ENCODE measurements at places on chromosomes 12 and 14.

- no peak overlapping the region for H3K27ac ChIP-seq
- DNase-seq, result no peak
- no peak overlapping the region for H3K4me3 ChIP-seq
- no peaks in the 10 kb centered on the region for H3K36me3 ChIP-seq
- H3K27me3 ChIP-seq, result no peaks in the 10 kb centered on the region
- H3K4me1 ChIP-seq, result no peaks in the 10 kb centered on the region
These were observed 69.6 kb downstream of the OTOGL start for GRCh38 chr12:80168936-80169335.

- no peak overlapping the region for H3K4me3 ChIP-seq
- DNase-seq, result no peak
- H3K27me3 ChIP-seq, result no peaks in the 10 kb centered on the region
- no peaks in the 10 kb centered on the region for H3K36me3 ChIP-seq
These were observed 42.6 kb downstream of the FRS2 start for GRCh38 chr12:69512820-69513219.

- no peak overlapping the region for H3K27ac ChIP-seq
- H3K27me3 ChIP-seq, result no peaks in the 10 kb centered on the region
- H3K4me3 ChIP-seq, result no peak overlapping the region
- H3K36me3 ChIP-seq, result peaks cover 4% of the 10 kb centered on the region
- H3K4me1 ChIP-seq, result no peaks in the 10 kb centered on the region
- no peak for DNase-seq
These were observed 7.5 kb downstream of the NEDD8 start for GRCh38 chr14:24224618-24225071.

DNA sequence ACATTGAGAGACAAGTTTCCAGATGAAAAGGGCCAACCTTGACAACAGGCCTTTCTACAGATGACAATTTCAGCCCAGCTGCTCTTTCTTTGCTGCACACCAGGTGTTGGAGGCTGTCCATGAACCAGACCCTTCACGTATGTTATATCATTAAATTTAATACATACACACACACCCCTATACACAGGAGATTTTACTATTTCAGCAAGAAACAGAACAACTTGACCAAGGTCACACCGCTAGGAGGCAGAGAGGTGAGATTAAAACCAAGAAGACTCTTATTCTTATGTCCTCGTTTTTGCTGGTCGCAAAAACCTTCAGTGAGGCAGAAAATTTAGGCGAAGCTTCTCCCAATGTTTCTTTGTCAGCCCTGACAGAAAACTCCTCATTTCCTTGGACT is 1585.9 kb downstream of the AACS start:
- H3K27ac ChIP-seq, result no peak overlapping the region
- no peak overlapping the region for H3K4me3 ChIP-seq
- DNase-seq, result no peak

DNA sequence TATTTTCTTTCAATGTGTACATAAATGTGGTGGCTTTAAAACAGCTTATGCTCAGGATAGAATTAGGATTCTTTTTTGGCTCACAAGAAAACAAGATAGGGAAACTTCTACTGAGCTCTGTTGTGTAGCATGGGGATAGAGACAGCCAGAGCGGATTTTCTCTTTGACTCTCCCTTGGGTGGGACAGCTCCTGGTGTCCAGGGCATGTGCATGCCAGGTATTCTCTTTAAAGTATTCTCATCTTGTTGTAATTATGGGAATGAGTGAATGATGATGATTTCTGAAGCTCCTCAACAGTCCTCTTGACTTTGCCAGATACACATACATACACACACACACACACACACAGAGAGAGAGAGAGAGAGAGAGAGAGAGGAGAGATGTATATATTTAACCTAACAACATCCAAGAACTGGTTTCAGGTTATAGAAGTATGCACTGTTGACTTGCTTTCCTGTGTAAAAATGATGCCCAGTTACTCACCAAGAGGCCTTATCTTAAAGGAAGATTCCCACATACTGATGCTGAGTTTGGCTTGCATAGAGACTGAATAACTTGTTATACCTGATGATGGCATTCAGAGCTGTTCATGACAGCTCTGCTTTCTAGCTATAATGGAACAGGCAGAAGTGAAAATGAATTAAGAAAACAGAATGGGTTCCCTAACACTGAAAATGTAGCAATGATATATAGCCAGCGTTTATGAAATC is 387.5 kb downstream of the EGLN3 start:
- H3K4me3 ChIP-seq, result no peak overlapping the region
- DNase-seq, result no peak
- no peak overlapping the region for H3K27ac ChIP-seq
- no peaks in the 10 kb centered on the region for H3K27me3 ChIP-seq
- H3K4me1 ChIP-seq, result no peaks in the 10 kb centered on the region

DNA sequence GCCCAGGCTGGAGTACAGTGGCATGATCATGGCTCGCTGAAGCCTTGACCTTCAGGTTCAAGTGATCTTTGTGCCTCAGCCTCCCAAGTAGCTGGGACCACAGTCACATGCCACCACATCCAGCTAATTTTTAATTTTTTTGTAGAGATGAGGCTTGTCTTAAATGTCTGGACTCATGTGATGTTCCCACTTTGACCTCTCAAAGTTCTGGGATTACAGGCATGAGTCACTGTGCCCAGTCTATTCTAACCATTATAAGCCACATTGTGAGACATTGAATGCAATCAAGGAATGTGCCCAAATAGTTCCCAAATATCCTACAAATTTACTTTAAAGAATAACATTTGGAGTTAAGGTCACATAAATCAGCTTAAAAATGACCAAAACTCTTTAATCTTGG is 130.7 kb upstream of the ARID2 start:
- no peaks in the 10 kb centered on the region for H3K36me3 ChIP-seq
- no peak for DNase-seq
- H3K27ac ChIP-seq, result no peak overlapping the region
- no peaks in the 10 kb centered on the region for H3K4me1 ChIP-seq
- no peaks in the 10 kb centered on the region for H3K27me3 ChIP-seq

DNA sequence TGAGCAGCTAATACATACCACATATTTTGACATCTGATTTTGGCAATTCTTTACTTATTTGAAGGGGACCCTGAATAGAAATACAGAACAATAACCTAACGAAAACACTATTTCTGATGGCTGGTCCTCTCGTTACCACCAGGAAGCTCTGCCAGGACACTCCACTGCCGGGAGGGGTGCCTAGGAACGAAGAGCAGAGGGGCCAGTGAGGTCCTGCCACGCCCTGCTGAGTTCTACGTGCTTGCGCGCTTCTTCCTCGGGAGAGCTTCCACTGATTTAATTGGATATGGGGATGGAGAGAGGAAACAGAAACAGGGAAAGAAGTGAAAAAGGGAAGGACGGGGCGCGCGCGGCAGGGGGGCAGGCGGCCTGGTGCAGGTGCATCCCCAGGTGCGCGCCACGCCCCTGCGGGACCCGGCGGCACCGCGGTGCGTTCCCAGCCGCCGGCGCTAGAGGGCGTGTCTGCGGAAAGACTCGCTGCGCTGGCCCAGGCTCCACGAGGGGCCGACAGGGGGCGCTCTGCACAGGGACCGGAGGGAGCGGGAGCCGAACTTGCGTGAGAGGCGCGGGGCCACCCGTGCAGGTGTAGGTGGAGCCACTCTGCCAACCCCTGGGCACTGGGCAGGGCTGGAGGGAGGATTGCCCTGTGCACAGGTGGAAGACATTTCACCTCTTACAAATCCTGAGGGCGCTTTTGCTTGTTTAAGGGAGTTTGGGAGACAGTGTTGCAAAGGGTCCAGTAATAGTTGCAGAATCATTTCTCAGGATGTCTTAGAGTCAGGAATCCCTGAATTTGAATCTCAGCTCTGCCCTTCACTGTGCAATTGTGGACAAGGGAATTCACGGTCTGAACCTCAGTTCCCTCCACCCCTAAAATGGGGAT is 986.3 kb upstream of the TMEM132C start:
- H3K27me3 ChIP-seq, result no peaks in the 10 kb centered on the region
- no peaks in the 10 kb centered on the region for H3K36me3 ChIP-seq
- H3K4me3 ChIP-seq, result no peak overlapping the region
- no peaks in the 10 kb centered on the region for H3K4me1 ChIP-seq

GRCh38 chr12:53201177-53201541 is 5.9 kb downstream of the ITGB7 start:
- no peak overlapping the region for H3K27ac ChIP-seq
- no peak for DNase-seq
- no peak overlapping the region for H3K4me3 ChIP-seq

DNA sequence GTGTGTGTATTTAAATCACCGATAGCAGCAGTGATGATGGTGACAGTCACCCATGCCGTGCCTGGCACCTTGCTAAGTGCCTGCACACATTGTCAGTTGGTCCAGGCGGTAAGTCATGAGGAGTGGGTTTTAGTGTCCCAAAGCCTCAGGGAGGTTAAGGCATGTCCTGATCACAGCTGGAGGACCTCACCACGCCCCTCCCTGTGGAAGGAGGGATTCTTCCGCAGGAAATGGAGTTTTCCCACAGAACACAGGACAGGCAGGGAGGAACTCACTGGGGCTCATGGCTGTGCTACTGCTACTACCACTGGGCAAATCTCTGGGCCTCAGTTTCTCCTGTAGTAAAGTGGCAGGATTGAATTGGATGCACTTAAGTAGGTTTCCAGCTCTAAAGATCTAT is 142.3 kb downstream of the CACNA1C start:
- no peak for DNase-seq
- H3K27ac ChIP-seq, result no peak overlapping the region
- H3K4me3 ChIP-seq, result no peak overlapping the region

GRCh38 chr14:85483652-85484051 is 46.3 kb upstream of the FLRT2 start:
- DNase-seq, result no peak
- H3K4me3 ChIP-seq, result no peak overlapping the region
- H3K27ac ChIP-seq, result no peak overlapping the region

Data from Panc1 (cell line).